Choroid plexus epithelial cell (primary cell): ENCODE measurements at places on chromosomes 1 and 21.
A peak's percentile ranks its signal among the peaks of the same experiment; 100 is the strongest.

DNA sequence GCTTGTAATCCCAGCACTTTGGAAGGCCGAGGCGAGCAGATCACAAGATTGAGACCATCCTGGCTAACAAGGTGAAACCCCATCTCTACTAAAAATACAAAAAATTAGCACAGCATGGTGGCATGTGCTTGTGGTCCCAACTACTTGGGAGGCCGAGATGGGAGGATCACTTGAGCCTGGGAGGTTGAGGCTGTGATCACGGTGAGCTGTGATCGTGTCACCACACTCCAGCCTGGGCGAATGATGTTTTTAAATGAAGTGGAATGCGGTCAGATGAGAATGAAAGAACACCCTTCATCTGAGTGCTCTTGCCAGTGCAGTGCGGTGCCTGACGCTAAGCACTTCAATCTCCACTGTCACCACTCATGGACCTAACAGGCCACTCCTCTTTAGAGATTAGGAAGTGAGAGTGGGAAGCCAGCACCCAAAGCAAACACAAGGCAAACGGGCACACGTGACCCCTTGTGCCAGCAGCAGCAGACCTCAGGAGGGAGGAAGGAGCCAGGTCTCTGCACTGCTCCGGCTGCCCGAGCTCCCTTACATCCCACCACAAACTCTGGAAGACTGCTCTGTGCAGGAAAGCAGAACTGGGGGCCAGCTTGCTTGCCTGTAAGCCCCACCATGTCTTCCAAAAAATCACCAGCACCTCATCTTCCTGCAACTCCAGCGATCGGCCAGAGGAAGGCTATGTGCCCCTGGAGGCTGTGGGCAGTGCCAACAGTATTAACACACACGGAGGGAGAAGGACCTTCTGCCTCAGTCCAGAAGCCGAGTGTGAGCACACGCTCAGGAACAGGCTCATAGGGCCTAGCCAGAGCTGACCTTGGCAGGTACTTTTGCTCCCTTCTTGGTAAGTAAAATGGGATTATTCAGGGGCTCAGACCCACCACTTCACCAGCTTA, 9.7 kb downstream of the CTNNBIP1 start:
- DNase-seq: no peak

DNA sequence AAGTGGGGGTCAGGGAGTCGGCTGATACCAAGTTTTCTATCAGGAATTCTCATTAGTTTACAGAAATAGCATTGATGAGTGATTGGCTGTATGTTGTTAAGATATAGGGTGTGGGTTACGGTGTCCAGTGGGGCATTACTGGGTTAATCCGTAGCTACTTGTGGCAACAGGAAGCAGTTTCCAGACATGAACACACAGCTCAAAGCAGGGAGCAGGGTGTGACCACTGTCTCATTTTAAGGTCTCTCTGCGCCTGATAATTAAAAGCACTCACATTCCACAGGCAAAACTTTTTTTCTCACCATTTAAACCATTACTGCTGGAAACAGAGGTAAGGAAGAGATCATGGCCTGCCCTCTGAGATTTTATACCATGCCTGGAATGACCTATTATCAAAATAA, 114.9 kb downstream of the SIK1 start:
- no peak for DNase-seq

GRCh38 chr1:3669971-3670431, 17.7 kb downstream of the TP73 start:
- no peak for DNase-seq

DNA sequence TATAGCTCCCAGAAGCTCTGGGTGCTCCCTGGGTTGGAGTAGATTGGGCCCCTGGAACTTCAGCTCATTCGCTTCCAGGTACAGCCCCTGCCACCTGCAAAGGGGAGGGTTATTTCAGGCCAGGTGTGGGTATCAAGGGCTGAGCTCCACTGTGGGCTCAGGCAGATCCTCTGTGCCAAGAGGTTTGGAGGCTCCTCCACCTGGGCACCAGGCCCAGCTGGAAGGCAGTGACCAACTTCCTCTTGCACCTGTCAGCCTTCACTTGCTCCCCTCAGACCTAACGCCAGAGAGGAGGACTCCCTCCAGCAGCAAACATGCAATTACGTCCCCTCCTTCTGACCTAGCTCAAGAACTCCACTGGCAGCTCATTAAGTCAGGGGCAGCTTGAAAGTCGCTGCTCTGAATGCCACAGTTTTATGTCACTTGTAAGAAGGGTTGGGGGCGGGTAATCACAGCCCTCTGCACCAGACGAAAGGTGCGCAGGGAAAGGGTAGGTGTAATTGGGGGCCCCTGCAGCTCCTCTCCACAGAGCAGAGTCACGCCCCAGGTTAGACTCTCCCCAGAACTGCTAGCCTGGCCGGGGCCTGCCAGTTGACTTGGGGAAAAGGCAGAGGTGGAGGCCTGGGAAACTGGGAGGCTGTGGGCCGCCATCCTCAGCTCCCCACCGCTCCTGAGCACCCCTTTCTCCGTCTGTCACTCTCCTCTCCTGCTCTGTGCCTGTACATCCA, 125.0 kb upstream of the TMPRSS2 start:
- DNase-seq: no peak

DNA sequence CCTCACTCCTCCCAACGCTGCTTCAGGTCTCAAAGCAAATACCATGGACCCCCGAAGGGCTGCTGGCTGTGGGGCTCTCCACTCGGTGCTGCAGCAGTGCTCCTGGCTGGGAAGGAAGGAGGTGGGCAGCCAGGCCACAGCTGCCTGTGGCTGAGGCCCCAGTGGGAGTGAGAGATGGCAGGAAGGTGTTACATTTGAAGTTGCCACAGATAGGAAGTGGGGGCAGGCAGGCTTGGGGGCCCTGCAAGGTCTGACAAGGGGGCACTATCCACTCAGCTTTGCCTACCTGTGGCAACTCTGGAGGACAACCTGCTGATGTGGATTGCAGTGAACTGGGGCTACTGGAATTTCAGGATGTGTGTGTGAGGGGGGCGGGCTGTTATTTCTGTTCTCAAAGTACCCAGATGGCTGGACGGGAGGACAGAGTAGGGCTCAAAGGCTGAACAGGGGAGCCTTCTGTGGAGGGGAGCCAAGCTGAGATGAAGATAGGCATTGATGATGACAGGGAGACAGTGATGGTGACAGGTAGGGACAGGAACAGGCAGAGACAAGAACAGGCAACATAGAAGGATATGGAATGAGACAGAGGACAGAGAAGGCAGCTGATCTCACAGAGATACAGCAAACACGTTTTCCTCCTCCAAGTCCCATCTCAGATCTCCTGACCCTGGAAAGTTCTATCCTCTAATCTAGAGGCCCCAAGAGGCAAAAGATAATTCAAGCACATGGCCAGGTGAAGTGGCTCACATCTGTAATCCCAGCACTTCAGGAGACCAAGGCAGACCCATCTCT, 1.8 kb downstream of the ZNF683 start:
- no peak for DNase-seq

DNA sequence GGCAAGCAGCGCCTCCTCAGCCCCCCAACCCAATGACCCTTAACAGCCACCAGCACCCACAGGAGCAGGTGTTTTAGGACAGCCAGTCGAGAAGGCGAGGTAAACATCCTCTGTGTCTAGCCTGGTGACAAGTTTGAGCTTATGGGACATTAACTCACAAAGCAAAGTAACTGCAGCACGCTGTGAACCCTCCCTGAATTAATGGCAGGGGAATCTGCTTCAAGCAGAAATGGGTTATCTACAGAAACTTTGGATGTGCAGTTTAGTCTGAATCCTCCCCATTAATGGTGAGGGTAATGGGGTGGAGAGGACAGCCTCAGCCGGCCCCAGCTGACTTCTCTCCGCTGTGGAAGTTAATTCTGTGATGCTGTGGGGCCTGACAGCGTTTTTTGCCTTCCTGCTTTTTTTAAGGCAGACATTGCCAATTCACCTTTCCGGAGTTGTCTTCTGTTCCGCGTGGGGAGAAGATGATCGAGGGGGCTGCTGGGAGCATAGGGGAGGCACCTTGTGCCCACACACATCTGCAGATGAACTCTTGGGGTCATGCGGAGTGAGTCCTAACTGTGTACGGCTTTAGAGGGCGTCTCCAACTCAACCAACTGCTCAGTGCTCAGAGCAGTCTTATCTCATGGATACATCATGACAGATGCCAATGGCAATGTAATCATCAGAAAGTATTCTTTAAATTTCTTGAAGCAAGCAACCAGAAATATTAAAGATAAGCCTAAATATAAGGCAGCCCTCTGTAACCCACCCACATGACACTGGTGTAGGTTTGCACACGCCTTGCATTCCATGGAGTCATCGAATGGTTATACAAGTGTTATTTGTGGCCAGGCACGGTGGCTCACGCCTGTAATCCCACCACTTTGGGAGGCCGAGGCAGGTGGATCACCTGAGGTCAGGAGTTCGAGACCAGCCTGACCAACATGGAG, 41.0 kb downstream of the POFUT2 start:
- DNase-seq: no peak

DNA sequence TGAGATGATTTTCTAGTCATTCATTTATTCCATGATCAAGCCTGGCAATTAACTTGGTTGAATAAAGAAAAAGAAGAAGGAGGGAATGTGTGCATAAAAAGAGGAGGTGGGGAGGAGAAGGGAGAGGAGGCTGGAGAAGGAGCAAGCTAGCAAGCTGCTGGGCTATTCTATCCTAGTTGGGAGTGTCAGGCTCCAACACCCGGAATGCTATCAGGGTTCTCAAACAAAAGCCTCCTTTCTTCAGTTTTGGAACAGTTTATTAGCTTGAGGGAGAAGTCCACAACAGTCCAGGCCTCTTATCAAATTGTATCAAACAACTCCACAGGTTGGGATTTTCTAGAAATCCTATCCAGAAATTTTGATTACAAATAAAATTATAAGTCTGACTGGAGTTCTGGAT, 80.0 kb downstream of the BCAR3 start:
- DNase-seq: no peak

DNA sequence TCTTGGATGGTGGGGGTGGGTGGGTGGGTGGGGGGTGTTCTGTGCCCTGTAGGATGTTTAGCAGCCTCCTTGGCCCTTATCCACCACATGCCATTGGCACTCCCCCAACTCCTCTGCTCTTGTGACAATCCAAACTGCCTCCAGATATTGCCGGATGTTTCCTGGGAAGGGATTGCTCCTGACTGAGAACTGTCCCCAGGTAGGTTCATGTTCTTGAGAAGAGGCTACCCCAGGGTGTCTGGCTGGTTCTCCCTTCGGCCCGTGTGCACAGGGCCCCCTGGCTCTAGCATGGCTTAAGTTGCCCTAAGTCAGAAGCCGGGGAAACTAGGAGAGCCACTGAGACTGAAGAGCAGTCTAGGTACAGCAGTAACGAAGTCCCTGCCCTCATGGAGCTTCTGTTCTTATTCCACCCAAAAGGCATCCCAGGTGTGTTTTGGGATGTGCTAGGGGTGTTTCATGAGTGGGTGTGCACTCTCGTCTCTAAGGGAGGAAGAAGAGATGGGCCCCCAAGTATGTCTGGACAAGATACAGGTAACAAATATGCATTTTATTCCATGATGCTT, 19.8 kb upstream of the THRAP3 start:
- DNase-seq: no peak

- no peak for DNase-seq
Measured at GRCh38 chr1:246951413-246951812, 19.7 kb upstream of the AHCTF1 start.

DNA sequence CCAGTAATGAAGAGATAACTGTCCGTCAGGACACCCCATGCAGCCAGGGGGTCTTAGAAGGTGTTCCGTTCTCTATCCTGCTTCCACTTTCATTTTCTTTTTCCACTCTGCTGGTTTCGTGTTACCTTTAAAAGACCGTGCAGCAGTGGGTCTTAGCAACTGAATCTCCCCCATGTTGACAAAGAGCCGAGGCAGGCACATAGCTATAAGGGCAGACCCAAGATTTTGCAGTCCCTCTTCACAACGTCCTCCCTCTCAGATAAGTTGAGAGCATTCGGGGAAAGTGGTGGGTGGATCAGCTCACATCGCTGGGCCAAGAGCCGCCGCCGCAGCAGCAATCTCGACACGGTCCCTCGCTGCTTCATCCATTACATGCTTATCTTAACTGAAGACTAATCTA, 355.5 kb downstream of the LMO4 start:
- DNase-seq: peak; percentile 56

- DNase-seq: peak; percentile 83
Measured at GRCh38 chr1:58764294-58764978, 19.4 kb downstream of the JUN start.

GRCh38 chr1:151802372-151802771, 2.8 kb downstream of the LINGO4 start:
- DNase-seq: no peak

DNA sequence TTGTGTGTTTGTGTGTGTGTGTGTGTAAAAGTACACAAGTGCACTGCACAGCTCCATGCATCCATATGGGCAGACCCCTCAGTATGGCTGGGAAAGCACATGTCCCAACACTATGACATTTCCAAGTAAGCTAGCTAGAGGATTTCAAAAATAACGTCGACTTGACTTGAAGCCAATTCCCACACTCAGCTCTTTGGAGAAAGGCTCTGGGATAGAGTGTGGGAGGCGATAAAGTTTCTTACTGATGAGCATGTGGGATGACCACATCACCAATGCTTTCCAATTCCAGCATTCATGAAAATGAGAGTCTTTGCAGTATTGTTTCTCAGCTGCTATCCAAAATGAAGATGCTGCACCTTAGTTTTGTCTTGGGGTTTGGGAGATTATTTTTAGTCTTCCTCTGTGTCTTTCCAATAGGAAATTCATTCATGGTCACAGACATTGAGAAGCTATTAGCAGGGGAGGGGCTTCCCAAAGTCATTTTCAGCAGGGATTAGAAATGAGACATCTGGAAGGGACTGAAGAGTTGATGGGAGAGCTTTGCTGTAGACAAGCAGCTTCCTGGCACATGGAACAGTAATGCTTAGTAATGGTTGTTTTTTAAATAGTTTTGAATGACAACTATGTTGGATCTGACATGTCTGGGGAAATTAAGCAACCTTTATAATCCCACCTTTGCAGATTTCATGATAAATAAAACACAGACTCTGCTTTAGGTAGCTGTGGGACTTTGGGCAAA, 143.5 kb downstream of the ASTN1 start:
- no peak for DNase-seq

GRCh38 chr1:159071970-159072582, 4.5 kb downstream of the AIM2 start:
- DNase-seq: peak; percentile 90

- DNase-seq: no peak
Measured at GRCh38 chr1:192059407-192059806, 98.9 kb upstream of the RGS18 start.

GRCh38 chr1:172883844-172884243, 166.9 kb downstream of the TNFSF18 start:
- DNase-seq: no peak

GRCh38 chr1:208684192-208684591, 440.0 kb upstream of the PLXNA2 start:
- no peak for DNase-seq

- DNase-seq: no peak
Measured at GRCh38 chr1:41939194-41939593, 20.5 kb upstream of the HIVEP3 start.

DNA sequence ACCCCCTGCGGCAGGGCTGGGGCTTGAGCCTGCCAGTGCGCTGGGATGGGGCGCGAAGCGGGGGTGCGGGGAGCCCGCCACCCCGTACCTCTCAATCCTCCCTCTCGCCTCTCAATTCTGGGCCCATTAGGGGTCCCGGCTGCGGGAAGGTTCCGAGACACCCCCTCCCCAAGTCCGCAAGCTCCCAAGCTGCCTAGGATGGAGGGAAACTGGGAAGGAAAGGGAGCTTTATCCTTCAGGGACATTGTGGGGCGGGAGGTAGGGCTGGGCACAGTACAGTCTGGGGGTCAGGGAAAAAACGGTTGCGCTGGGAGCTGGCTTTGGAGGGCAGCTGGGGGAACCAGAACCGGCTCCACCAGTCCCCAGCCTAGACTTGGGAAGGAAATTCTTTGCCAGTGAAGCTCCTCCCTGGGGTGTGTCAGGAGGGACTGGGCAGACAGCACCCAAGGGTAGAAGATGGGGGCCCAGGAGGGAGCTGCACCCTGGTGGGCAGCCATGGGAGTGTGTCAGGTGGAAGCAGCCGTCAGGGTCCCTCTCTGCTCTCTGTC, 904 bp downstream of the GJB3 start:
- no peak for DNase-seq
